ENCODE measurements at places on chromosomes 4 and X. TPM values are rescaled to one million over a fixed set of nuclear protein-coding genes. Genes with fewer than 3 reads are reported as not detected.

PLAC8 gene
- total RNA-seq: 81.7 TPM

SYP gene
- 3.5 TPM for total RNA-seq

HMGN5 gene
- 1.8 TPM for total RNA-seq

ATXN3L gene
- not detected for total RNA-seq

PAGE5 gene
- total RNA-seq: not detected

OPN1MW gene
- total RNA-seq: not detected

SPATA18 gene
- total RNA-seq: 17.3 TPM

PPA2 gene
- 66.5 TPM for total RNA-seq

RGS12 gene
- total RNA-seq: 58.2 TPM

ADGRG4 gene
- 0.06 TPM for total RNA-seq

GDPD2 gene
- not detected for total RNA-seq

NAP1L3 gene
- total RNA-seq: 1.2 TPM

GIMD1 gene
- not detected for total RNA-seq

NWD2 gene
- not detected for total RNA-seq

MAGIX gene
- total RNA-seq: 7.1 TPM

PPEF1 gene
- 1.1 TPM for total RNA-seq

FABP2 gene
- not detected for total RNA-seq

CHRNA9 gene
- not detected for total RNA-seq

RTL3 gene
- not detected for total RNA-seq

SEL1L3 gene
- total RNA-seq: 69.2 TPM

TAF7L gene
- not detected for total RNA-seq

CORIN gene
- 3.7 TPM for total RNA-seq

GABRG1 gene
- not detected for total RNA-seq

ZNF718 gene
- 9.1 TPM for total RNA-seq

CFAP99 gene
- total RNA-seq: not detected

ASB5 gene
- not detected for total RNA-seq

RAB40AL gene
- total RNA-seq: 0.52 TPM

PDE6B gene
- 9.1 TPM for total RNA-seq

LAGE3 gene
- total RNA-seq: 15.1 TPM

HELQ gene
- 16.9 TPM for total RNA-seq

MAGEA12 gene
- not detected for total RNA-seq

TFE3 gene
- total RNA-seq: 62.4 TPM

CXorf49 gene
- not detected for total RNA-seq

ATP8A1 gene
- total RNA-seq: 79.3 TPM

ARAF gene
- total RNA-seq: 87.4 TPM

GLRA3 gene
- total RNA-seq: not detected

FAM156B gene
- total RNA-seq: 11.9 TPM

GPC4 gene
- total RNA-seq: 55.5 TPM

SLC2A9 gene
- total RNA-seq: 19.0 TPM

GABRQ gene
- not detected for total RNA-seq

PRKG2 gene
- 8.1 TPM for total RNA-seq

CFI gene
- total RNA-seq: 61.0 TPM
